ENCODE measurements at places on chromosomes 2 and 18.

- no peak for DNase-seq
These were observed 321.7 kb downstream of the TXNL1 start for GRCh38 chr18:56316727-56317126.

DNA sequence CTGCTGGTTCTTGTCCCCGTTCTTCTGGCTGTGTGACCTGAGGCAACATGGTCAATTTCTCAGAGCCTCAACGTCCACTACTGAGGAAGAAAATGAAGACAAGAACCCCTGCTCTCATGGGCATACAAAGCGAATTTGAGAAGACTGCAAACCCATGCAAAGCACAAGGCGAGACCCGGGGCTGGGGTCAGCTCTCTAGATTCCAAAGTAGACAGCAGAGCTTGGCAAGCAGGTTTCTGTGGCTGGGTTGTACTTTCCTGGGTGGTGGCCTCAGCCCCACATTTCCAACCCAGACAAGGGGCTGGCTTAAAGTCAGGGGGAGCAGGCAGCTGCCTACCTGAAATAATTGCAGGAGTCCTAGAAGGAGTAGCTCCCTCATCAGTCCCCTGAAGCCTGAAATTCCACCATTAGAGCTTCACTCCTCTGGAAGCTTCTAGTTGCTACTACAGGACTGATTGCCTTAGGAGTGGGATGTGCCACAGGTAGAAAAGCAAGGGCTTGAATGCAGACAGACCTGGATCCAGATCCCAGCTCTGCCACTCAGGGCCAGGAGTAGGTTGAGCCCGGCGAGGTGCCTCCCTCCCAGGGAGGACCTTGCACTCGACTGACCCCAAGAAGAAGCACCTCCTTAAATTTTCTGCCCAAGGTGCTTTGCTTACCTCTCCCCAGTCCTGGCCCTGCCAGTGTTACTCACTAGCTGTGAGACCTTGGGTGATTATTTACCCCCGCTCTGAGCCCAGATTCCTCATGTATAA, 127.6 kb downstream of the CLIP4 start:
- DNase-seq: no peak

GRCh38 chr18:71442731-71443141, 1101.4 kb downstream of the CBLN2 start:
- DNase-seq: no peak

DNA sequence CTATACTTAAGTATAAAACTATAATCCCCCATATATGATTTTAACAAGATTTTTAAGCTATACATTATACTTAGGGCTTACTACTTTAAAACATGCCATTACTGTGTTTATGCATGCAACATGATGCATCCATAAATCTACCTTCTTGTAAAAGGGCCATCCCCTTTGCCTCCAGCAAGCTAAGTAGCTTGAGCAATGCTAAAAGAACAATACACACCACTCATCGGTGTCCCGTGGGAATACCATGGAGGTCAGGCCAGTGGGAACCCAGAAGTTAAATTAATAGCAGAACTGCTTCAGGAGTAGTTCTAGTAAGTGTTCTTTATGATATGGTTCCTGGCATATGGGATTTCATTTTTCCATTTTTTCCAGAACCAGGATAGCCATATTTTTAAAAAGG, 37.8 kb downstream of the SH3RF3 start:
- DNase-seq: no peak

- DNase-seq: no peak
These were observed 31.4 kb upstream of the TMEM177 start for GRCh38 chr2:119647440-119648169.

- no peak for DNase-seq
These were observed 787.2 kb downstream of the METTL4 start for GRCh38 chr18:1784113-1784512.

DNA sequence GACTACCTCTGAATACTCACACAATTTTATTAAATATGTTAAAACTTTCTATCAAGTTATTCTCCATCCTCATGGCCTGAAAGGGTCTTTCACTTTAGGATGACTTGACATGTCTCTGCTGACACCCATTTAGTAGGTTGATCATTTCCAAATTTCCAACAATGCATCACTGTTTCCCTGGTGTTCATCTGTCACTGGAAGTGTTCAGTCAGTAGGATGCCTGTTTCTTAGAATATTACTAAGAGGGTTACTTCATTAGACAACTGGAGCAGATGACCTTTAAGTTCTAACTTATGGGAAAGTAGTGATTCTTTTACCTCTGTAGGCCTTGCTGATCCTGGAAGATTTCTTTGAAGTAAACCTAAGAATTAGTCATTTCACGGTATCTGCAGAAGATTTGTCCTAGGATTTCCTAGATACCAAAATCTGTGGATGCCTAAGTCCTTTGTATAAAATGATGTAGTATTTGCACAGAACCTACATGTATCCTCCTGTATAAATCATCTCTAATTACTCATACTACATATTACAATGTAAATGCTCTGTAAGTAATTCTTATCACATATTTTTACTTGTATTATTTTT, 77.7 kb downstream of the MAP3K20 start:
- DNase-seq: no peak

Measured in stimulated activated CD4-positive, alpha-beta T cell treated with anti-CD3 and anti-CD28 coated beads, Interleukin-1b, Interleukin-23, amount 100 ng/mL, for 1 hour (primary cell).